ENCODE measurements at places on chromosomes 5 and 9. TPM values are rescaled to one million over a fixed set of nuclear protein-coding genes. Genes with fewer than 3 reads are reported as not detected.

DNA sequence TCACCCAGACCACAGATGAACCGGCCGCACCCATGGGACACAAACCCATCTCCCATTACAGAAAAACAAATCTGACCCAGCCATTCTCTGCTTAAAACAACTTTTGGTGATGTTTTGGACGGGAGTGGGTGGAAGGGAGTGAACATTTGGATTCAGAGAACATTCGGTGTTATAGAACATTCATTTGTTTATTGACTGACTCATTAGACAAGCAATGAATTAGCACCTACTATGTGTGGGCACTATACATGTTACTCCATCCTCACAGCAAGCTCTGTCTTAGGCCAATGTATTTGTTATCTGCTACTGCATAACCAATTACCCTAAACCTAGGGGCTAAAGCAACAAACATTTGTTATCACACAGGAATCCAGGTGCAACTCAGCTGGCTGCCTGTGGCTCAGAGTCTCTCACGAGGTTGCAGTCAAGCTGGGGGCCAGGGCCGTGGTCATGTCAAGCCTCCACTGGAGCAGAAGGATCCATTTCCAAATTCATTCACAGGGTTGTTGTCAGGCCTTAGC, 5.1 kb upstream of the ERGIC1 start:
- DNase-seq: no peak

DNA sequence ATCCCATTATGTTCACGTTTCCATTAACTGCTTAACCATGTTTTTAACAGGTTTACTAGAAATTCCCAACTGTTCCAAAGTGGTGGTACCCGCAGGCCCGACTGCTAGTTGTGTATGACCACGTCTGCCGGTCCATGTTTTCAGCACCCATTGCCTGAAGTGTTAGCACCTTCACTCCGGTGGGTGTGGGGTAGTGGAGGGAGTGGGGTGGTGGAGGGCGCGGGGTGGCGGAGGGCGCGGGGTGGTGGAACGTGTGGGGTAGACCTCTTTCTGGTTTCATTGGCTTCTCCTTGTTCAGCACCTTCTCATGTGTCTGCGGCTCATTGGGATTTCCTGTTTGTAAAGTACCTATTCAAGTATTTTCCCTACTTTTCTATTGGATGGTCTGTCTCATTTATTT, 37.7 kb downstream of the TPPP start:
- DNase-seq: no peak

DNA sequence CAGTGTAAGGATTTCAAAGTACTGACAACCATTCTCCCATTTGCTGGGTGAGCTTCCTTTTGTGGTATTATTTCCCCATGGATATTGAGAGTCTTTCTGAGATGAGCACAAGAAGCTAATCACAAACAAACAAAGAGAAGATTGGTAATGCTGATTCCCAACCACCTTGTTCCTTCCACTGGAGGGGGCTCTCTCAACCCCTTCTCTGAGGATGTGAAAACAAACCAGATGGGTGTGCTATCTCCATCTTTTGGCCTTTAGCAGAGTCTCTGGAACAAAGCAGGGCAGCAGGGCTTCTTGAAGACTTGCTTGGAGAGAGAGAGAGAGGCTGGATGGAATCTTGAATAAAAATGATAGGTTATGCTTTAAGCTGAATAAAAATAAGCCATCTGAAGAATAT, 576.7 kb upstream of the ZNF462 start:
- no peak for DNase-seq

DNA sequence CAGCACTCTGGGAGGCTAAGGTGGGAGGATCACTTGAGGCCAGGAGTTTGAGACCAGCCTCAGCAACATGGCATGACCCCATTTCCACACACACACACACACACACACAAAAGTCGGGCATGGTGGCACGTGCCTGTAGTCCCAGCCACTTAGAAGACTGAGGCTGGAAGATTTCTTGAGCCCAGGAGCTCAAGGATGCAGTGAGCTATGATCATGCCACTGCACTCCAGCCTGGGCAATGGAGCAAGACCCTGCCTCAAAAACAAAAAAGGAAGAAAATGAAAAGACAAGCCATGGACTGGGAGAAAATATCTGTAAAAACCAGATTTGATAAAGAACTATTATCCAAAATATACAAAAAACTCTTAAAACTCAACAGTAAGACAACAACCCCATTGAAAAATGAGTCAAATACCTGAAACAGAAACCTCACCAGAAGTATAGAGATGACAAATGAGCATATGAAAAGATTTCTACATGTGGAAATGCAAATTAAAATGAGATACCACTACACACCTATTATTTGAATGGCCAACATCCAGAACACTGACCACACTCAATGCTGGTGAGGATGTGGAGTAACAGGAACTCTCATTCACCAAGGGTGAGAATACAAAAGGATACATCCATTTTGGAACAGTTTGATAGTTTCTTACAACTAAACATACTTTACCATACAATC, 24.7 kb downstream of the DNAJA1 start:
- no peak for DNase-seq

DNA sequence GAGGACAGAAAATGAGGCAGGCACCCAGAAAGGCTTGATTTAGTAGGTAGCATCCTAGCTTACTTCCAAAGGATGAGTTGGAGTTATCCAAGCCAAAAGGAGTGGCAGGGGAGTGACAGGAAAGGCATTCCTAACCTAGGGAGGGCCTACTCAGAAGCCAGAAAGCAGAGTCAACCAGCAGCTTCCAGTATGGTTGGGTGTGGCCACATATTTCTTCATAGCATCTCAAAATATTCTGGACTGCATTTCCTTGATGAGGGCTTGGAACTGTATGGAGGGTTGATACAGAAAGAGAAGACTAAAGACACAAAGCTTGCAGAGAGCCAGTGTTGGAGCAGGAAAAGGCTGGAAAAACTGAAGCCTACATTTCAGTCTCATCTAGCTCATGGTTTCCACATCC, 656.8 kb upstream of the DMAC1 start:
- no peak for DNase-seq

DNA sequence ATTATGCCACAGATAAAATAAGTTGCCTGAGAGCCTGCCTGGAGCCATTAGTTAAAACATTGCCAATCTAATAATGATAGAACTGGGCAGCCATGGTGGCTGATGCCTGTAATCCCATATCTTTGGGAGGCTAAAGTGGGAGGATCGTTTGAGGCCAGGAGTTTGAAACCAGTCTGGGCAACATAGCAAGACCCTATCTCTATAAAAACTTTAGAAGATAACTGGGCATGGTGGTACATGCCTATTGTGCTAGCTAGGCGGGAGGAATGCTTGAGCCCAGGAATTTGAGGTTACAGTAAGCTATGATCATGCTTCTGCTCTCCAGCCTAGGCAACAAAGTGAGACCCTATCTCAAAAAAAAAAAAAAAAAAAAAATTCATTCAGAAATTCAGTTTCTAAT, 52.6 kb downstream of the RAI14 start:
- no peak for DNase-seq

DNA sequence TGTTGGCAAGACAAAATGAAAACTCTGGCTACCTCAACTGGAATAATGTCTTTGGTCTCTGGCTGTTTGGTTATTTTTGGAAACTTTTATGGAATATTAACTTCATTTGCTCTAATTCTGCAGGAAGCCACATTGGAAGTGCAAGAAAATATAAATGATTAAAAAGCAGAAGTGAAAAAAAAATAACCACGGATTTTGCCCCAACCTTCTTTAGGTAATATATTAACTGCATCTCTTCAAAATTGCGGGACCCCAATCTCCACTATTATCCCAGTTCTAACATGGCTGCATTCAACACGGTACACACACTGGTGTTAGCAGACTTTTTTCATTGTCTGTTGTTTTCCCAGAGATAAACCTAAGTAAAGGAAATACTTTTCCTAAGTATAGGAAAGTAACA, 23.0 kb downstream of the GLIS3 start:
- no peak for DNase-seq

DNA sequence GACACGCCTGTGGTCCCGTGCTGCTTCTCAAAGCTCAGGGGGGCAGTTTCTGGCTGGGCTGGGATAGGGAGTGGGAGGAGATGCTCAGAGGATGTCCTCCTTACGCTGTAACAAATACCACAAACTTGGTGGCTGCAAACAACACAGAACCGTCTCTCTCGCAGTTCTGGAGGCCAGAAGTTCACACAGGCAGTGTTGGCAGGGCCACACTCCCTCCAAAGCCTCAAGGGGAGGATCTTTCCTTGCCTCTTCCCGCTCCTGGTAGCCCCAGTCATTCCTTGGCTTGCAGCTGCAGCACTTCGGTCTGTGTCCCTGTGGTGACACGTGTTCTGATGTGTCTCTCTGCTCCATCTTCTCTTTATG, 10.4 kb upstream of the ORM1 start:
- no peak for DNase-seq

Gene PCDHGB4
- total RNA-seq: 2.5 TPM

- no peak for DNase-seq
These were observed 903.8 kb downstream of the EFNA5 start for GRCh38 chr5:106766916-106767315.

DNA sequence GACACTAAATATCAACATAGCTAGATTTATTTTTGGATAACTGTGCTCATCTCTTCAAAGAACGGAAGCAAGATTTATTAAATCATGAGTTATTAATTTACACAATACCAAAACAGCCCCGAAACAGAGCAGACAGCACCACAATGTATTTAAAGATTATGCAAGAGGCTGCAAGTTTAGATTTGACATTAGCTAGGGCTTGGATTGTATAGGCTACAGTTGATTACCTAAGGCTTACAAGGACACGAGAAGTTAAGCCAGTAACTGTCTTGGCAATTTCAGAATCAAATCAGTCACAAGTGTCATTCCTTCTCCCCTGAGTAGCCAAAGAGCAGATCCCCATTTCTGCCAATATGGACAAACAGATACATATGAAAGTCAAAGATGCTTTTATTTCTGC, 152.6 kb downstream of the MED27 start:
- DNase-seq: no peak

- DNase-seq: no peak
These were observed 7.2 kb downstream of the DBH start for GRCh38 chr9:133643362-133643755.
